ENCODE measurements at places on chromosomes 7 and 10.

DNA sequence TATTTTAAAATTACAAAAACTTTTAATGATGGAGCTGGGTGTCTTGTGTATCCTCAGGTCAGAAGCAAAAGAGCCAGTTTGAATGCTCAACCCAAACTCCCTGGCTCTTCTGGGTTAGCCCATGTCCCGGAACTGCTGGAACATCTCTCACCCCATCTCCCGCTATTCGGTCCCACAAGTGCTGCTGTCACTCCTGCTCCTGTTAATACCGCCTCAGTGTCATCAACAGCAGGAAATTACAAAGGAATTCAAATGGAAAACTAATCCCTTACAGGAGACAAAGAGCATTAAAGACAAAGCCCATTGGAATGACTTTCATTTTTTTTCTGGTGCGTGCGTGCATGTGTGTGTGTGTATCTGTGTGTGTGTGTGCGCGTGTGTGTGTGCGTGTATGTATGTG, 112.0 kb upstream of the C7orf33 start:
- DNase-seq, result no peak

- no peak for DNase-seq
Observed at GRCh38 chr7:159031135-159031701, 113.4 kb downstream of the VIPR2 start.

DNA sequence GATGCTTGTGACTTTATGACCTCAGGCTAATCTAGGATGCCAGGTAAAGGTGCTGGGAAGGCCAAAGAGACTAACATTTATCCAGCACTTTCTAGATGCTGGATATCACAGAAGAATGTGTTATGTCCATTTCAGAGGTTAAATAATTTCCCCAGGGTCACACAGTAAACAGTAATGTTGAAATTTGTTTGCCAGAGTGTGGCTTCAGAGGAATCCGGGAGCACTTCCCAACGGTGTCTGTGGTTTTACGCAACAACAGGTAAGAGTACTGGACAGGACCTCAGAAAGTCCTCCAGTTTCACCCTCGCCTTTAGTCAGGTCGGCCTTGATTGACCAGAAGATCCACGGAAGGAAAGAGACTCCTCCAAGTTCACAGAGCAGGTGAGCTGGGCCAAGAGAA, 1.7 kb downstream of the SHTN1 start:
- DNase-seq, result no peak

GRCh38 chr10:66836057-66836456, 89.8 kb upstream of the LRRTM3 start:
- DNase-seq, result peak; percentile 77

DNA sequence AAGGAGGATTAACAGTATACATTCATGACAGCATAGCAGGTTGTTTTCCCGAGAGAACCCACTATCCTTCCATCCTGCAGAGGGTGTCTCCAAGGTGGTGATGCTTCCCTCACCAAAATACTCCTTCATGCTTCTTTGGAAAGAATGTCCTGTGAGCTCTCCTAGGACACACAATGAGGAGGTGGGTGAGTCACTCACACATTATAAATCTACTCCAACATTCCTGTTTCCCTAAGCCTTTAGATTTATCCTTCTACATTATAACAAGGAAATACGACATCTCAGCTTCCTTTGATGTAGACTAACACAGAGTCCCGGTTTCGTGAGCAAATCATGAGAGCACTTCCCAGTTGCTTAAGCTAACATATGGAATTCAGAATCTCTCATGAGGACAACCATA, 689.7 kb upstream of the CELF2 start:
- DNase-seq, result peak; percentile 42

DNA sequence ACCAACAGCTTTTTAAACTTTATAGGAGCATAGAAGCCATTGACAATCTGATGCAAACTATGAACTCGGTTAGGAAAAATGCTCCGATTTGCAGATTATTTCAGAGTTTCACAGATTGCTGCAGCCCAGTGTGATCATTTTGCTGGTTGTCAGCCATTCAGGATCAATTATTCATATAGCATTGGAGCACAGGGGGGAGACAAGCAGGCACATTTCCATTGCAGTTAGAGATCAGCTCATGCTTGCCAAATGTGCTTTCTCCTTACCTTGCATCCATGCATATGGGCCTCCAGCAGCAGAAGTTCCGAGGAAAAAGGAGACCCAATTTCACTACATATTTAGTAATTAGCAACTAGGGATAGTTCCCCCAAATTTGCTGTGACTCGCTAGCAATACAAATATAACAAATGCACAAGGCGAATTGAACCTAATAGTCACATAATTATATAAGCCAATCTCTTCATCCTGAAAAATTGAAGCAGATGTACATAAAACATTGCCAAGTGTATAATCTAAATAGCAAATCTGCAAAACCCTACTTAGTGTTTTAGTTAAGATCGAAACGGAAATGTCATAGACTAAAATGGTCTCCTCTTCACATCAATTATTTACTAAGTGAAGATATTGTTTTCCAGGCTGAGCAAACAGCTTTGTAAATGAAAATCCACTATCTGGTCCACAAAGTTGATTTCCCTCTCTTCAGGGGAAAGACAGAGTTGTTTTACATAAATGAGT, 49.5 kb upstream of the RSU1 start:
- DNase-seq, result no peak

DNA sequence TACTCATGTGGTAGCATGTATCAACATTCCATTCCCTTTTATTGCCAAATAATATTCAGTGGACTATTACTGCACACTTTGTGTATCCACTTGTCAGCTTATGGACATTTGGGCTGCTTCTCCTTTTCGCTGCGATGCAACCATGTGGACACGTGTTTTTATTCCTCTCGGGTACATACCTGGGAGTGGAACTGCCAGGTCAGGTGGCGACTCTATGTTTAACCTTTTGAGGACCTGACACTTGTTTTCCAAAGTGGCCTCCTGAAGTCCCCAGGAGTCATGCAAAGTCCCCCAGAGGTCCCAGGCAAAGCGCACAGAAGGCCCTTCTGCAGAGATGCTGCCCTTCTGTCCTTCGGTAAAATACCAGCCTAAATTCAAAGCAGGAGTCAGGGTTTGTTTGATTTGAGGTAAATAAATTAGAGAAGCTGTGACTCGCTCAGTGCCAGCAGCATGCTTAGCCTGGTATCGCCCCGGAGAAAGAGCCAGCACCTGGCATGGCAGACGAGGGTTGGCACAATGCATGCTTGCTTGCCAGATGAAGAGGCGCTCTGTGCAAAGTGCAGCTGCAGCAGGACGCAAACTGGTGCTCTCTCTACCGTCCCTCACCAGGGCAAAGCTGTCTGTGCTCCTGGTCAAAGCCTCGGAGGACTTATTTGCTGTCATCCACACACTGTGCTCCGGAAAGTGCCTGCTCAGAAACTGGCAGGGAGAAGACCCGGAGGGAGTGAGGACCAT, 37.8 kb downstream of the HIPK2 start:
- no peak for DNase-seq

GRCh38 chr7:101399759-101400158, 37.1 kb downstream of the COL26A1 start:
- DNase-seq, result no peak

DNA sequence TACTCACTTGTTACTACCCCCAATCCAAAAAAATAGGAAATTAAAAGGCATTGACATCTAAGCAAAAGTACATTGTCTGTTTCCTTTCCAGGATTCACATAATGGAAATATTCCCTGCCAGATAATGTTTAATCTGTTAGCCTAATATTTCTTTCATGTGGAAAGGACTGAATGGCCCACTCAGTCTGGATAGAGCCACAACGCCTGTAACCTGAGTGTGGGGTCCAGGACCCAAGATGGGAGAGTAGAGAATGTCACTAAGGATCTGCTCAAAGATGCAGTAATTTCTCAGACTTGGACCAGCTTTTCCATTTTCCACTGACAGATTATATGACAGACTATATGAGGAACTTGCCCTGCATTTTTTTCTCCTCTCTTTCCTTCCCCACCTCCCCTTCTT, 1088.9 kb downstream of the KCNMA1 start:
- no peak for DNase-seq

GRCh38 chr10:7438196-7438986, 27.6 kb upstream of the SFMBT2 start:
- DNase-seq, result no peak

GRCh38 chr10:17025444-17026295, 103.9 kb downstream of the CUBN start:
- peak; percentile 96 for DNase-seq

GRCh38 chr7:46933596-46933995, 648.3 kb downstream of the TNS3 start:
- DNase-seq, result peak; percentile 63

DNA sequence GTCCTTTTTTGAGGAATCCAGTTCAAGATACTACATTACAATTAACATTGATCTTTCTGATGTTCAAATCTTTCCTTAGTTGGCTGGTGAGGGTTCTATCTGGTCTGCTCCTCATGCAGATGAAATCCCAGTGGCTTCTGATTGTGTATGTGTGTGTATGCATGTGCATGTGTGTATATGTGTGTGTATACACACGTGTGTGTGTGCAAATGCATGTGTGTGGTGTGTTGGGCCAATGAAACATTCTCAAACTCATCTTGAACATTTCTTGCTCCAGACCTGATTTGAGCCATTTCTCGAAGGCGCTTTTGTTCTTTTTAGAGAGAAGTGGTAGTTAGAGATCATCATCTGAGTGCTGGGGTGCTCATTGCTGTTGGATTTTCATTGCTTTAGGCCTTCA, 113.9 kb downstream of the GLRX3 start:
- no peak for DNase-seq

- no peak for DNase-seq
Observed at GRCh38 chr7:79664884-79665676, 211.6 kb upstream of the MAGI2 start.

- peak; percentile 67 for DNase-seq
Observed at GRCh38 chr7:79789584-79790345, 336.3 kb upstream of the MAGI2 start.

- DNase-seq, result no peak
Observed at GRCh38 chr10:46224414-46224682, 62.4 kb upstream of the ANTXRL start.

GRCh38 chr10:15213461-15213861, 45.0 kb upstream of the NMT2 start:
- DNase-seq, result no peak

- no peak for DNase-seq
Observed at GRCh38 chr10:78578929-78579328, 489.8 kb upstream of the ZMIZ1 start.

DNA sequence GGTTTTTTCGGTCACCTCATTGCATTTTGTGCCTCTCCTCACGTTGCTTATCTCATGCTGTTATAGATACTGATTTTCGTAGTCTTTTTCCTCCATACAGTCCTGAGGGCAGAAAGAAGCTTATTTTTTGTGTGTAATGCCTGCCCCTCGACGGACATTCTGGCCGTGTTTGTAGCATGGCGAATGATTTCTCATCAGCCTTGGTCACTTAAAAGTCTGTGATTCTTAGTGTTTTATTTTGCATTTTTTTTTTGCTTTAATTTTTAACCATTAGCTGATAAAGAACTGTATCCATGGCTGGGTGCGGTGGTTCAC, 469 bp upstream of the NOC3L start:
- no peak for DNase-seq

GRCh38 chr10:61758433-61758832, 95.7 kb downstream of the CABCOCO1 start:
- no peak for DNase-seq

DNA sequence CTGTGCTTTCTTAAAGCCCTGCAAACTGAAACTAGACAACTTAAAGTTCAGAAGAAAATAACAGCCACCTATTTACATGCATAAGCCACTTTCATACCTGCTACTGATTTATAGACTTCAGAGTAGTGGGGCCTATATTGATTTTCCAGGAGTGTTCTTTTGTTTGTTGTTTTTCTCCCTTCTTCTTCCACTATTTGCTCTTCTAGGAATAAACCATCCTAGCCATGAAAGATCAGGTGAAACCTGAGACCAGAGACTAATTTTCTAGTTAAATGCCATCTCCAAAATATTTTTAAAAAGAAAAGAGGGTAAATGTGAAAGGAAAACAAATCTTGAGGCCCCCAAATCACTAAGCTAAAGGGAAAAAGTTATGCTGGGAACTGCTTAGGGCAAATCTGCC, 72.4 kb upstream of the C1GALT1 start:
- no peak for DNase-seq

DNA sequence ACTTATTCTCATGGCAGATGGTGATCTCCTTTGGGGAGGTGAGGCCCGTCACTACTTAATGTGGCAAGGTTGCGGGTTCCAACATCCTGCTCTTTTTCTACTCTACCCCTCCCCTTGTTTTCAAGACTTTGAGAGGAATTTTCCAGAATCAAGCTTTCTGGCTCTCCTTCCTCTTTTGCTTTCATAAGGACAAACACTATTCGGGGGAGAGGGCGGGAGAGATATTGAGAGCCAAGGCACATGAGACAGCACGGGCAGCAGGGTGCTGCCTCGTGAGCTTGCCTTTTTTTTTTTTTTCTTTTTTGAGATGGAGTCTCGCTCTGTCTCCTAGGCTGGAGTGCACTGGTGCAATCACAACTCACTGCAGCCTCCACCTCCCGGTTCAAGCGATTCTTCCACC, 6.9 kb upstream of the PFKFB3 start:
- DNase-seq, result no peak

GRCh38 chr10:61839916-61840315, 61.6 kb upstream of the ARID5B start:
- no peak for DNase-seq

DNA sequence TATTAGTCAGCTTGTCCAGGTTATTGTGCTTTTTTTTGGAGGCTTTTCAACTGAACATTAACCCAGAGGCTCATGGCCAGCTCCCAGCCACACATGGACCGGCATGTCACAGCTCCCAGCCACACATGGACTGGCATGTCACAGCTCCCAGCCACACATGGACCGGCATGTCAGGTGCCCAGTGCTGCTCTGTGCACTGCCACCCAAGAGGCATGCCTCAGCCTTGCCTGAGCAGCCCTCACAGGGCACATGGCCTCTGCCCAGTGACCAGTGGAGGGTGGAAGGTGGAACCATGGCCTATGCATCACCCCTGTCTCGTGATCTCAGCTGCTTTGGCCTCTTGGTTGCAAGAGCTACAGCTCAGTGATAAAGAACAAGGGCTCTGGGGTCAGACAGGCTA, 119.8 kb downstream of the OAT start:
- DNase-seq, result no peak

DNA sequence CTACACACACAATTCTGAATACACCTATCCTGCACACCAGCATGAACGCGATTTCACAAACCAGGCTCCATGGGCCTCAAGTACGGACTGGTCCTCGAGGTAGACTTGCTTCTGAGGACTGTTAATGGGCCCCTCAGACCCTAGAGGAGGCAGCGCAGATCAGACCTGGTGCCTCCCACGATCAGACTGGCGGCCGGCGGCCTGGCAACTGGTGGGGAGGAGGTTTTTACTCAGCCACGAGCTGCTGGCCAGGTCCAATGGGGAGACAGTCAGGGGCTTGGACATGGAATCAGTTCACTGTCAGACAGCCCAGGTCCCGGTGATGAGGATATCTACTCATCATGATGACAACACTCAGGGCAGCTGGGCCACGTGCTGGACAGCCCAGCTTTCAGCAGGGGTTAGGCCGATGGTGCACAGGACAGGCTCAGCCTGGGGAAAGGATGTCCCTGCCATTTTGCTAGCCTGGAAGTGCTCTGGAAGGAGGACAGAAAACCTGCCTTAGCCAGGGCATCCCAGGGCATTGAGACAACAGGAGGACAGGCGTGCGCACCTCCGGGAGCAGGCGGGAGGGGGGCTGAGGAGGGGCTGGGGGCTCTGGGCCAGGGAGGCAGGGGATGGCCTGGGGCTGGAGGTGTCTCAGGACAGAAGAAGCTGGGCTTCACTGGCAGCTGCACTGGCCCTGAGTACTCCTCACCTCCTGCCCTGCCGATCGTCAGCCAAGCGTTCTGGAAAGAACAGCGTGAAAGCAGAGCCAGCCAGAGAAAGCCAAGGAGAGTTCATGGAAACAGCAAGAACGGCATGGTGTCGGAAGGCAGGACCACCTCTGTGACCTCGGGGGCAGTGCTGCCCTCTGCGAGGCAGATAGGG, 48.0 kb upstream of the RASGEF1A start:
- no peak for DNase-seq

Data from fibroblast of skin of left quadriceps (primary cell).